ENCODE measurements at places on chromosomes 4 and X.

GRCh38 chr4:133347409-133347808 lies 198.3 kb downstream of the PCDH10 start:
- no peak for DNase-seq

DNA sequence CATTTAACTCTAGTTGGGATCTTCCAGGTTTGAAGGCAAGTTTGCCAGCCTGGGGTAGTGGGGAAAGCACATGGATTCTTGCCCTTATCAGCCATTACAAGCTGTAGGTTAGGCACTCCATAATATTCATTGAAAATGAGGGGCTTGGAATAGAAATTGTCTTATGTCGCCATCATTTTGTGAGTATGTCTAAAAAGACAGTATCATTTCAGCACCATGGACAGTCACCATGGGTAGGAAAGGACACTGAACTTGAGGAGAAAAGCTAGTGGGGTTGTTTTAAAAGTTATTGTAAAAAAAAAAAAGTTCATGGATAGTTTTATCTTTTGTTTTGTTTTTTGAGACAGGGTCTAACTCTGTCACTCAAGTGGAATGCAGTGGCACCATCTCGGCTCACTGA lies 356.1 kb downstream of the HNRNPD start:
- DNase-seq: peak; percentile 42

DNA sequence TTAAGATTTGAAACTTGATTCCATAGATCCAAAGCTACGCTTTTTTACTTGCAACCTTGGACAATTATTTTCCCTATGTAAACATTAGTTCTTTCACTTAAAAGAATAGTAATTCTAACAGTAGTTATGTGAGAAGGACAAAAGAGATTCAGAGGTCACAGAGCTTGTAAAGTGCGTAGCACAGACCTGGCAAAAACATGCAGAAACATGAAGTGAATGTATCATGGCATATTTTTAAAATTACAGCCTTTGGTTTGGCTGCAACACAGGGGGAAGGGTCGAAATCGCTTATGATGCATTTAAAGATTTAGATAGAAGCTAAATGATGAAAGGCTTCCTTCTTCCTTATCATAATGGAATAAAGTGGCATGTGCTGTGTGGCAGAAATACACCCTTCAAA lies 1068.8 kb downstream of the ARAP2 start:
- DNase-seq: no peak

DNA sequence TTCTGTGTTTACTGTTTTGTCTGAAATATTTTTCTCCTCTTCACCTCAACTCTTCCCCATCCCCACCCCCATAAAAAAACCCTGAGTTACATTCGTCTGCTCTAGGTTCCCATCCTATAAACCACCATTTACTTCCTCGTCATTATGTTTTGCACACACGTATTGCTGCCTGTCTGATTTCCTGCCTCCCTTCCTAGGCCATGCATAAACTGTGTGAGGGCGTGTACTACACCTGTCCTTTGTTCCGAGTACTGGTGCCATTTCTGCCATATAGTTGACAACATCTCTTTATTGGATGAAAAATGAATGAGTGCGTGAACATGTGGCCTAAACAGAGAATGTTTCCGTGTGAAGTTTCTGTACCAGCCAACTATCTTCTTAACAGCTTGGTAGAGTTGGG lies 258.5 kb upstream of the FAT1 start:
- DNase-seq: no peak

DNA sequence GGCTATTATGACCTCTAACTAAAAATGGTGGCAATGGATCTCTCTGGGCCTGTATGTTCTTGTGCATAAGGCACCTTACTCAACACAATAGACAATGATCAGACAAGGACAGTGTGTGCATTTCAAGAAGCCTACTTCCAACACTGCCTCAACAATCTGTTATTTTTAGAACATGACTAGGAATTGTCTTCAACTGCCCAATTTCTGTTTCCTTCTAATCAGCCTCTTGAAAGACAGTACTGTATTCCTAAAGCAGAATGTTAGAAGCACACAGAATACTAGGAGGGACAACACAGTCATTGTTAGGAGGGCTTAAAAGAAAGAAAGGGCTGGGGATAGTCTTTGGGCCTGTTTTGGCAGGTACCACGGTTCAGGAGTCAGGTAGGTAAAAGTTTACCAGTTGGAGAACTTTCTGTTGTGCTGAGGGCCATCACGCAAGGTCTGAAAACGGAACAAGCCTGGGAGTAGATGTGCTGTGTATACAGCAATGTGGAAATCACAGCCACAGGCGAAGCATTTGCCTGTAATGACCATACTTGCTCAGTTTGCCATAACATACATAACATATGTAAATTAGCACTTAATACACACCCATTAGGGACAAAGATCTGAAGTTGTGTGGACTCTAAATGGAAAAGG lies 100.8 kb upstream of the ATXN3L start:
- no peak for DNase-seq

DNA sequence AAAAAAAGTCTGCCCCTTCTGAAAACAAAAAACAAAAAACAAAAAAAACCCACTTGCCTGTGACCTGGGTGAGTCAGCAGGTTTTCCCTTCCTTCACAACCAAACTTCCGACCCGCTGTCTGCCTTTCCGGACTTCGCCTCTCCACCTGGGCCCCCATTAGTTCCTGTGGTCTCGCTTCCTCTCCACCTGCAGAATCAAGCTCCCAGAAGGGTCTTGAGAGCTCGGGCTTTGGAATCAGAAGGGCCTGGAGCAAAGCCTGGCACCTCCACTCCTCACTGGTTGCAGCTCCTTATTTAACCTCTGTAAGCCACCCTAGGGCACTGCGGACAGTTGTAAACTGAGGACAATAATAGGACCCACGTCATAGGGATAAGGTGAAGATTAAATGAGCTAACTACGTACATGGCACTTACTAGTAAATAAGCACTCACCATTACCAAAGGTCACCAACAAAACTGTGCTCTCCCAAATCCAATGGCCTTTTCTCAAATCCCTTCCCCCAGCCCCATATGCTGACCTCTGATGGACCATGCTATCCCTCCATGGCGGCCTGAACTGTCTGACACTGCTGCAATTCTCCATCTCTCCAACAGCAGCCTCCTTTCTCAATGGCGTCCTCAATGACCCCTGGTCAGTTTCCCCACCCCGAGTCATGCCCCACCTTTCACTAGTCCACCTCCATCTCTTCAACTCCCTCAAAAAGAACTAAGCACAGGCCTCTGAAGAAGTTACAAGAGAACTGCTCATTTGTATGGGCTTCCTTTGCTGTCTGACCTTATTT lies 64.2 kb downstream of the IRF2 start:
- no peak for DNase-seq

GRCh38 chr4:6783111-6783981 lies 819 bp downstream of the KIAA0232 start:
- peak; percentile 98 for DNase-seq

DNA sequence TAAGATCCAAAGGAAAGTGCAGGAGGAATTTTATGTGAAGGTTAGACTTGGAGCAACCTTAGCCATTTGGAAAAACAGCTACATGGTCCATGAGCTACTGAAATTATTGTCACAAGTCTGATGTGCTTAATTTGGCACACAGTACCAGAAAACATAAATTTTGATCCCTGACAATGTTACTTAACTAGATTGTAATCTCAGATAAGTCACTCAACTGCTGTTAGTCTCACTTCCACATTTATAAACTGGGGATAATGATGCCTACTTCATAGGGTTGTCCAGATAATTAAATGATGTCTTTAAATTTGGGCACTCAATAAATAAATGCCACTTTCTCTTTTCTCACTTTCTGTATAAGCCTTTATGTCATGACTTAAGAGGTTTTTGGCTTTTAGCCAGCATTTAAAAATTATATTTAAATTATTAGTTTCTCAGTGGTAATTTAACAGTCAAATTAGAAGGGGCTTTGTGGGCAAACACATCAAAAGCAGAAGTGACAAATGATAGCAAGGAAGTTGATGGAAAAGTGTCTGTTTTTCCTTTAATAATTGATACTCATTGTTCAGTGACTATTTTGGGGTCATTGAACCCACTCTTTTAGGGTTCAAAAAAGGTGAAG lies 58.3 kb downstream of the PAQR3 start:
- DNase-seq: no peak
